ENCODE measurements at places on chromosomes 1 and 21.

GRCh38 chr1:173297798-173298391, 90.8 kb upstream of the TNFSF4 start:
- no peak for DNase-seq

DNA sequence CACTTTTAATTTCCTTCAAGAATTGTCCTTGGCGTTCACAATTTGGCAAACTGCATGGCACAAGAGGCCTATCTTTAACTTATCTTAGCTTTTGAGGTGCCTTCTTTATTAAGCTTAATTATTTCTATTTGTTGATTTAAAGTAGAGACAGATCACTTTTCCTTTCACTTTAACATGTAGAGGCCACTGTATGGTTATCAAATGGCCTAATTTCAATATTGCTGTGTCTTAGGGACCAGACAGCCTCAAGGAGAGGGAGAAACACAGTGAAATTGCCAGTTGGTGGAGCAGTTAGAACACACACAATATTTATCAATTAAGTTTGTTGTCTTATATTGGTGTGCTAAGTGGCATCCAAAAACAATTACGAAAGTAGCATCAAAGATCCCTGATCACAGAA, 1013.9 kb downstream of the KCNT2 start:
- no peak for DNase-seq

GRCh38 chr1:11982010-11982392, 1.8 kb downstream of the MFN2 start:
- peak; percentile 80 for DNase-seq

GRCh38 chr1:72369069-72369757, 86.9 kb upstream of the NEGR1 start:
- DNase-seq = no peak

Data from AML-193 (cell line).